ENCODE measurements at places on chromosomes 6 and 20. TPM values are rescaled to one million over a fixed set of nuclear protein-coding genes. Genes with fewer than 3 reads are reported as not detected.

The CLIC5 gene
- total RNA-seq: 0.50 TPM

The PTCRA gene
- total RNA-seq: not detected

- no peak overlapping the region for H3K4me3 ChIP-seq
- H3K36me3 ChIP-seq: no peaks in the 10 kb centered on the region
- H3K4me1 ChIP-seq: peaks cover 7% of the 10 kb centered on the region
- H3K27ac ChIP-seq: no peak overlapping the region
Observed at GRCh38 chr6:141252828-141253608, 879.7 kb upstream of the GJE1 start.

The ADGRF1 gene
- total RNA-seq: not detected

GRCh38 chr6:156146891-156147290 is 630.3 kb upstream of the ARID1B start:
- DNase-seq: no peak
- H3K4me1 ChIP-seq: no peaks in the 10 kb centered on the region
- H3K27me3 ChIP-seq: peaks cover 4% of the 10 kb centered on the region
- H3K36me3 ChIP-seq: peaks cover 11% of the 10 kb centered on the region
- H3K27ac ChIP-seq: no peak overlapping the region

- peaks cover 16% of the 10 kb centered on the region for H3K27me3 ChIP-seq
- peaks cover 6% of the 10 kb centered on the region for H3K4me1 ChIP-seq
- no peaks in the 10 kb centered on the region for H3K36me3 ChIP-seq
Observed at GRCh38 chr20:48406912-48407340, 420.9 kb downstream of the PREX1 start.

GRCh38 chr6:42627674-42628073 is 63.8 kb downstream of the UBR2 start:
- DNase-seq: no peak
- H3K27ac ChIP-seq: no peak overlapping the region
- H3K27me3 ChIP-seq: no peaks in the 10 kb centered on the region
- peaks cover 5% of the 10 kb centered on the region for H3K4me1 ChIP-seq

All from activated naive CD8-positive, alpha-beta T cell treated with anti-CD3 and anti-CD28 coated beads for 36 hours (primary cell).